Daoy (cell line): ENCODE measurements at places on chromosomes 7 and 10.

DNA sequence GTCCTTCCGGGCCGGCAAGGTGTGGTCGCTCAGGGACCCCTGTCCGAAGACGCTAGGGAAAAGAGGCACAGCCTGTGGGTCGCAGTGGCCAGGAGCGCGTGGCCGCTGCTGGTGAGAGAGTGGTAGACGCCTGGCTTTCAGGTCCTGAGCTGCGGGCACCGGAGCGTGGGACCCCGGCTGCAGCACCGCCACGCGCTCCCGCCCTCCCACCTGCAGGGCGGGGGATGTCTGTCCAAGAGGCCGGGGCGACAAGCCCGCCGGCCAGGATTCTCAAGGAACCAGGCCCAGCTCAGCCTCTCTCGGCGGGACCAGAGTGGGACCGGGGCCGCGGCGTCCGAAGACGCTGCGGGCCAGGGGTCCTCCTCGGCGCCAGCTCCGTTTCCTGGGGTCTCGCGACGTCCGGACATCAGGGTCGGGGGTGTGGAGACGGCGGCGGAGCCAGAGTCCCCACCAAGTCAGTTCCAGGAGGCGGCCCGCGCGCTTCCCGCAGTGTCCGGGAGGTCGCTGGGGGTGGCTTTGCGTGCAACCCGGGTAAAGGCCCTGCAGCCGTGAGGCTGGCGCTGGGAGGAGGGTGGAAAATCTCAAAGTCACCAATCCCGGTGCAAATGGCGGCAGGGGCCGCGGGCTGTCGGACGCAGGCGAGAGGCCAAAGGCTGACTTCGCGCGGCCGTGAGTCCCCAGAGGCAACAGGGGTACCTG lies 5.5 kb downstream of the ZNF503 start:
- no peak for DNase-seq

DNA sequence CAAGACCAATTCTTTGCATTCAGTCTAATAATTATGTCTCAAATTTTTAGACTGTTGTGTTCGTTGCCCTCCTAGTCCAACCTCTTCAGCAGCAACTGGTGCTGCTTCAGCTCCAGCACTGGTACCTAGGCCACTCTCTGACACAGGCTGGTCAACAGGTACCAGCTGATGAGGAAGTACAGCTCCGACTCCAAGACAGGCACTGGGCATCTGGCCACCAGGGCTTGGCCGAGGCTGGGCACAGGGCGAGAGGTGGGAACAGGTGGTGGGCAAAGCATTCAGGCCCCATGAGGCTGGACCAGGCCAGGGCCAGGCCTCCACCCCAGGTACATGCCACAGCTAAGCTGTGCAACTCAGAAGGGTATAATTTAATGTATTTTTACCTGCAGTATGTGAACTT lies 151.5 kb upstream of the AGR3 start:
- no peak for DNase-seq

GRCh38 chr7:65907501-65908198 lies 34.8 kb downstream of the VKORC1L1 start:
- no peak for DNase-seq

DNA sequence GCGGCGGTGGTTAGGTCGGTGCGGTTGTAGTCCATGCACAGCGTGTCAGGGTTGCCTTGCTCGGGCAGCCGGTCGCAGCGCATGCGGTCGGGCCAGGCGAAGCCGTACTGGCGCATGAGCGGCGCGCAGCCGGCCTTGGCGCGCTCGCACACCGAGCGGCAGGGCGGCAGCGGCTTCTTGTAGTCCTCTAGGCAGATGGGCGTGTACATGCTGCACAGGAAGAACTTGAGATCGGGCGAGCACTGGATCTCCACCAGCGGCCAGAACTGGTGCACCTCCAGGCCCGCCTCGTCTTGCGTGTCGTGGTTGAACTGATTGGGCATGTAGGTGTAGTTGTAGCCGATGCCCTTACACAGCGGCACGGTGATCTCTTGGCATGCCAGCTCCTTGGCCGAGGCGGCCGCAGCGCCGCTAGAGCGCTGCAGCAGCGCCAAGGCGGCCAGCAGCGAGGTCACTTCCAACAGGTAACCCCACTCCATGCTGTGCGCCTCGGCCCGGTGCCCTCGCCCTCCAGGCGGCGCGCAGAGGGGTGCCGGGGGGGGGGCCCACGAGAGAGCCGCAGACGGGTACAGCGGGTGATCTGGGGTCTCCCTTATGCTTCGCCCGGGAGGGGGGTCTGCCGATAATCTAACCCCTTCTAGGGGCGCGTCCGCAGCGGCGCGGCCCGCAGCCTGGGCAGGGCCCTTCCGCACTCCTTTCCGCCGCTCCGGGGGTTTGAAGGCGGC lies 983 bp downstream of the FZD8 start:
- DNase-seq: peak; percentile 88

DNA sequence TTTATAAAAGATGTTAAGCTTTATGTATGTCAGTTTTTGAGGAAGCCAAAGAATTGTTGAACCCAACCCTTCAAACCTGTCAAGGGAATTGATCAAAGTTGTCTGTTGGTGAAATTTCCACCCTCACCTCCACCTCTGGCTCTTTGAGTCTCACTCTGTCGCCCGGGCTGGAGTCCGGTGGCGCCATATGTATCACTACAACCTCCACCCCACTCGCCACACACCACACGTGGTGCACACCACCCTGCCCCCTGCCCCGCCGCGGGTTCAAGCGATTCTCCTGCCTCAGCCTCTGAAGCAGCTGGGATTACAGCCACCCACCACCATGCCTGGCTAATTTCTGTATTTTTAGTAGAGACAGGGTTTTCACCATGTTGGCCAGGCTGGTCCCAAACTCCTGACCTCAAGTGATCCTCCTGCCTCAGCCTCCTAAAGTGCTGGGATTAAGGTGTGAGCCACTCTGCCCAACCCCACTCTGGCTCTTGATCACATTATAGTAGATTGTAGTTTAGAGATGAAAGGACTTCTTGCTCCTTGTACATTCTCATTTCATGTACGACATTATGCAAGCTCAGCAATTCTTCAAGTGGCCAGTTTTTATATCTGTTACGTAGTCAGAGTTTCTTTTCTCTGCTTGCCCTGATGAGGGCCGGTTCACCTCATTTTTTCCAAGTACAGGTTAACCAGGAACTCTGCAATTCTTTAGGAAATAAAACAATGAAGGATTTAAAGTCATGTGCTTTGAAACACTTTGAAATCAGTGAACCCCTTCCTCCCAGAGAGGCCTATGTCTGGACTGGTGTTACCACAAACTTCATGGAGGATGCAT lies 7.0 kb downstream of the BAMBI start:
- DNase-seq: no peak

DNA sequence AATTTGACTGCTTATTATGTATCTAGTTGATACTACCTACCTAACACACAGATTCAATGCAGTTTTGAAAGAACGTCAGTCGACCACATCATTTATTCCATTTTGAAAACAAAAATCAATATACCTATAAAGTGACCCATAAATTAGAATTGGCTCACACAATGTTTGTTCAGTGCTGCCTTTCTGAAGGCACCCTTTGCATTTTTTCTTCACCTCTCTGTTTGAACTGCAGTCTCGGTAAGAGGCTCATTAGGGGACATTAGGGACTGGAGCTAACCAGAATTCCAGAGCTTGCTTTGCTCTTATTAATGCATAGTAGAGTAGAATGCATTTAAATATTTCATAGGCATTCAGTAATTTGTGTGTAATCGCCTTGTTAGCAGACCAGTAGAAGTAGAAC lies 234.1 kb downstream of the FOXP2 start:
- DNase-seq: no peak
